A375 (cell line): ENCODE measurements at places on chromosomes 5 and 9. TPM values are rescaled to one million over a fixed set of nuclear protein-coding genes. Genes with fewer than 3 reads are reported as not detected.

Gene IFNK
- total RNA-seq: not detected in 2 replicates

Gene CAMK4
- 67.3 and 74.3 TPM in 2 replicates for total RNA-seq

Gene SPACA9
- 4.0 and 5.8 TPM in 2 replicates for total RNA-seq

Gene DCTN4
- total RNA-seq: 34.5 and 39.9 TPM in 2 replicates

Gene MYMK
- total RNA-seq: not detected in 2 replicates

Gene ARHGEF28
- 24.4 and 28.0 TPM in 2 replicates for total RNA-seq

Gene GLIPR2
- 1.2 and 2.3 TPM in 2 replicates for total RNA-seq
